ENCODE measurements at places on chromosomes 4 and X.

DNA sequence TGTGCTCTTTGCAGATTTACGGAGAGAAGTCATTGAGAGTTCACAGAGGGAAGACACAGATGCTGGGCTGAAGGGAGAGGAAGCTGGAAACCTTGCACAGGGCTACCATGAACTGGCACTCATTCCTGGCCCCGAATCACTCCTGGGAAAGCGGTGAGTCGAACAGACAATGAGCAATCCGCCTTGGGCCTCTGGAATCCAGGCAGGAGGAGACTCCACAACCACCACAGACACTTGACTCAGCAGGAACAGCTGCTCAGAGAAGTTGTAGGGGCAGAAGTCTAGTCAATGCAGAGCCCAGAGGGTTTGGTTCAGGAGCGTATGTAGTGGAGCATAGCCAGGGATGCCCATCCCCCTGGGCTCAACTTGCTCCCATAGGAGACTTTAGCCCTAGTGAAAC, 62.8 kb upstream of the GRIA3 start:
- DNase-seq = no peak

DNA sequence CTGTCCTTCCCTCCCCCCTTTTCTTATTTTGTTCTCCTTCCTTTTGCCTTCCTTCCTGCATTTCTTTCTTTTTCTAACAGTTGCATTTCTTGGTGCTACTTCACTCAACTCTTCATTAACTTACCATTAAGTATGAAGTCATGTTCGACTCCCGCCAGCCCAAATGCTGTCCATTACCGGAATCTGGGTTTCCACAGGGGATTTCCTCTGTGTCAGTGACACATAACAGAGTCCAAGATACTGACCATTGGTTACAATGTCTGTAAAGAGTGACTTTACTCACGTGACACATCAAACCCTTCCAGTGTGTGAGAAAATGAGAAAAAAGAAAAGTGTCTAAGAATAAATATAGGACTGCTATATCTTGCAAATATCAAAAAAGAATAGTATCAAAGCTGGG, 500.0 kb upstream of the FRG1 start:
- no peak for DNase-seq

GRCh38 chrX:98296129-98296528, 1412.4 kb downstream of the RPA4 start:
- DNase-seq = no peak

- no peak for DNase-seq
Observed at GRCh38 chr4:141133999-141134995, 1.0 kb upstream of the RNF150 start.

DNA sequence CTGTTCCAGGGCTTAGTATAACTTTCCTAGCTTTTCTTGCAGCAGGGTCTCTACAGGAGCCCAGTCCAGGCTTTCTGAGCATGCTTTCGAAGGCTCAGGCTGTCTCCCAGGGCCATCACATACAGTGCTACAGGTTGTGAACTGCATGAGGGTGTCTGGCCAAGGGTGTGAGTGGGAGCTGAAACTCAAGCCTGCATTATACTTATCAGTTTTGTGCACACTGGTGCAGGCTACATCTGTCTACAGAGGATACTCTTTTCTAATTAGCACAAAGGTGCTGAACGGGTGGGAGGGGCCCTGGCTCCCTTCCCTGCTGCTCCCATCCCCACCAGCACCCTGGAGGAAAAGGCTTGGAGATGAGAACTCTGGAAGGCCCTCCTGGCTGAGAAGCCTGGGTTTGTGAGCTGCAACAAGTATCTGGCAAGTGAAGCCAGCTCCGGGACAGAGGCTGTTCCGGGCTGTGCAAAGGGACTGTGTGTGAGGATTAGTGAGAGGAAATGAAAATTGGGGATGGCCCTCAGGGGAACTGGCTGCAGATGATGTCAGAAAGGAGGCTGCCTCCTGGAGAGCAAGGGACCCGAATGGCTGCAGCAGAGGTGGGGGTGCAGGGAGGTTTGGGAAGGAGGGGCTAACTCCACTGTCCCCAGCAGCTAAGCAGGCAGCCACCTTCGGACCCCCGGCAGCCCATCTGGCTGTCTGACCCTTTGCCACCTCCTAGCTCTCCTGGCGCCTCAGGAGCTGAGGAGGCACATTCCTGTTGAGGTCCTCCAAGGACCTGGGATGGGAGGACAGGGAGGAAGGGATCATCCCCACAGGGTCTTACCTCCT, 68.5 kb downstream of the EFNB1 start:
- no peak for DNase-seq

- no peak for DNase-seq
Observed at GRCh38 chr4:32562010-32562409, 1841.8 kb downstream of the PCDH7 start.

GRCh38 chr4:71441186-71442169, 102.7 kb downstream of the SLC4A4 start:
- DNase-seq = no peak

- no peak for DNase-seq
Observed at GRCh38 chr4:181976764-181977163, 266.4 kb upstream of the TENM3 start.

GRCh38 chrX:75337525-75337924, 63.6 kb downstream of the UPRT start:
- DNase-seq = no peak

DNA sequence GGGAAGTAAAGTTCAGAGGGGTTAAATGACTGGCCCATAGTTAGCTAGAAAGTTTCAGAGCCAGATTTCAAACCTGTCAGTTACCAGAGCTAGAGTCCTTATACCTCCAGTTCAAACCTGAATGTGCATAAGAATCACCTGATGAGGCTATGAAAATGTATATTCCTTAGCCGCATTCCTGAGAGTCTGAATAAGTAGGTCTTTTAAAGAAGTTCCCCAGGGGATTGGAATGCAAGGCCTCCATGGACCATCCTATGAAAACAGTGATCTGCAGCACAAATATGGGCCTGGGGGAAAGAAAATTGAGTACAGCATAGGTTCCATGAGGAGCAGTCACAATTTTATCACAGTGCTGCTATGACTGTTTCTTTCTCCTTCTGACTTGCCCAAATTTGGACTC, 263.9 kb upstream of the CXorf66 start:
- no peak for DNase-seq

DNA sequence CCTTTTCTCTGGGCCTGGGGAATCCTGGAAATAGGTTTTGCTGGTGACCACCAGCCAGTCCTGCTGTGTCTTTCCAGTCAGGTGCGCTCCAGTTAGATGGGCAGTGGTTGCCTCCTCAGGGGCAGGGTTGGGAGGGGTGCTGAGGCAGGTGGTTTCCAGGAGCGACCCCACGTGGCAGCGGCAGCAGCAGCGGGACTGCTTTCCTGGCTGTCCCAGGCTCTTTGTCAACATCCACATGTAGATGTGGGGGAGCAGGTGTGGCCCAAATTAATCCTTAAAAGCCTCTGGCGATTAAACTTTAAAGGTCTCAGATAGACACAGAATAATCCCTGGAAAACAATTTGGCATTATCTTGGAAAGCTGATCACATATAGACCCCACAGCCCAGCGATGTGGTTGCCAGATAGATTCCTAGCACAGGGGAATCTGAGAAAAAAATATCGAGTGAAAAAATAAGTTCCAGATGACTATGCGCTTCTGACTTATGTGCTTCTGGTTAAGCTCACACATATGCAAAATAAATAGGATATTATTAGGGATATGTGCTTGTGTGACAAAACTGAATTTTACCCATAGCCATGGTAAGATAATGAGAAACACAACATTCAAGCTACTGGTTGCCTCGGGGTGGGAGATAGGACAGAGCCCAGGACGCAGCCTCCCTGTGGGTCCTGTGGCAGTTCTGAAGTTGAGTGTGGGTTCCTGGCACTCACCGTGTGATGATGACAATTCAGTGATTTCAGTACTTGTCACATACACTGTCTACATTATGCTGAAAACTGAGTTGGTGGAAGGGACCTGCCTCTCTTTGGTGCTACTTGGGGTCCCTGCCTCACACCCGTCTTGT, 336.4 kb downstream of the ARHGAP10 start:
- no peak for DNase-seq

DNA sequence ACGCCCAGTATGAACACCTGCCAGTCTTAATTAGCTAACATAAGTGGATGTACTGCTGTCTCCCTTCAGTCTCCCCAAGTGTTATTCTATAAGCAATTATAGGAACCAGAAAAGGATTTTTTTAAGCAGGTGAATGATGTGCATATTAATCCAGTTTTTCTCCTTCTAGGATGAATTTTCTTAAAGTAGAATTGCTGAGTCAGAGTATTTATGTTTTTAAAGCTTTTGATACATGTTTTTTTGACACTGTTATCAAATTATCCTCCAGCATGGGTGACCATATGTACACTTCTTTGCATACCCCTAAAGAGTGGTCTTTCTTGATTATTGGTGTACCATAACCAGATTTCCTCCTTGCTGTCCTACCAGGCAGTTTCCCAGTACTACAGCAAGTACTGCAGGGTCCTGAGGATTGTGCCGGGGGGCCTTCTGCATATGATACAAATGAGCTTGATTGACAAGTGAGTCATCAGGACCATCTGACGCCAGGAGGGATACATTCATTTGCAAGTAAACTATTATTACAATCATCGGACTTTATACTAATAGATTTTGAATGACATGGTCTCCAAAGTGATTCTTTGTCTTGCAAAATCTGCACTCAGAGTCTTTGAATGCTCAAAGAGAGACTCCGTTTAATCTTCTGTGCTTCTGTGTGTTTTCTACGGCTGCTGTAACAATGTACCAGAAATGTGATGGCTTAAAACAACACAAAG, 10.7 kb upstream of the PCYT1B start:
- DNase-seq = no peak

GRCh38 chr4:7375427-7375826, 59.3 kb downstream of the PSAPL1 start:
- DNase-seq = no peak

DNA sequence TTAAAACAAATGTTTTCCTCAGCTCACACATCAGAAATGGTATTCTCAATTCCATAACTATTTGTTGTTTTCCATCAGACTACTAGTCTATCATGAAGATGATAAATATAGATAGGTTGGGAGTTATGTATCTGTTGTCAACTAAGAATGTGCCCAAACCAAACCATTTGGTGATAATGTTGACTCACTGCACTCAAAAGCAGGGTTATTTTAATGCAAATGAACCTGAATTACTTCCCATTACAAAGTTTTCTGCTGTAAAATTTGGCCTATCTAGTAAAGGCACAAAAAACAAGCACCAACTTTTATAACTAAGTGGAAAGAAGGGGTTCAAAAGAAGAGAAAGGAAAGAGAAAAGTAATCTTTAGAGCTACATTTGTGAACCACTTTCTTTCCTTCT, 93.5 kb downstream of the TBCK start:
- no peak for DNase-seq

DNA sequence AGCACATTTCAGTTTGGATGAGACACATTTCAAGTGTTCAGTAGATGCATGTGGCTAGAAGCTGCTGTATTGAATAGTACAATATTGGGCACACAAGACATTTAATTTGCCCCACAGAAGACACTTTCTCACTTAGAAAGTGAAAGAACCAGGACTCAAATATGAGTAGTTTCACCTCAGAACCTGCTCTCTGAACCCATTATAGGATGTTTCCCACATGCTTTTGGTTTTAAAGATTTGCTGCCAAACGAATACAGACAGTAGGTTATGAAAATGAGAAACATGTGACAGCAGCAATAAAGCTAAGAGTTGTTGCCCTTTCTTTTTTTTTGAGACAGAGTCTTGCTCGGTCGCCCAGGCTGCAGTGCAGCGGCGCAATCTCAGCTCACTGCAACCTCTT, 32.3 kb downstream of the C4orf54 start:
- DNase-seq = no peak

DNA sequence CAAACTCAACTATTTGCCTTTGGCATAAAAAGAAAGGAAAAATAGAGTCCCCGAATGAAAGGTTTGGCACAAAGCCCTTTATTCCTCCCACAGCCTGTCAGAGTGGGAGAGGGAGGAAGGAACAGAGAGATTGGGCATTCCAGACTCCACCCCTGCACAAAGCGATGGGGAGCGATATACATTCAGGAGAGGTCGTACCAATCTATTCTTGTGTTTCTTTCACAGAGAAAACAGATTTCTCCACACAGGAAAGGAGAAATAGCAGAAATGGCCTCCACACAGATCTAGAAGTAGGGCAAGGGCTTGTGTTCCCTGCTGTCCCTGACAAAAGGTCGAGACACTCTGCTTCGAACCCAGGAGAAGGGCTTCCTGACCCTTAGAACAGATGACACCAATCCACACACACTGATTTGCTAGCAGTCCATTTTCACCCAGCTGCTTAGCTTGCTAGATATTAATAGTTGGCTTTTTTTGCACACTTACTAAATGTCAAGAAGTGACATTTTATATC, 197.4 kb downstream of the MAML3 start:
- no peak for DNase-seq

- DNase-seq = no peak
Observed at GRCh38 chr4:152448854-152449253, 87.0 kb downstream of the FBXW7 start.

DNA sequence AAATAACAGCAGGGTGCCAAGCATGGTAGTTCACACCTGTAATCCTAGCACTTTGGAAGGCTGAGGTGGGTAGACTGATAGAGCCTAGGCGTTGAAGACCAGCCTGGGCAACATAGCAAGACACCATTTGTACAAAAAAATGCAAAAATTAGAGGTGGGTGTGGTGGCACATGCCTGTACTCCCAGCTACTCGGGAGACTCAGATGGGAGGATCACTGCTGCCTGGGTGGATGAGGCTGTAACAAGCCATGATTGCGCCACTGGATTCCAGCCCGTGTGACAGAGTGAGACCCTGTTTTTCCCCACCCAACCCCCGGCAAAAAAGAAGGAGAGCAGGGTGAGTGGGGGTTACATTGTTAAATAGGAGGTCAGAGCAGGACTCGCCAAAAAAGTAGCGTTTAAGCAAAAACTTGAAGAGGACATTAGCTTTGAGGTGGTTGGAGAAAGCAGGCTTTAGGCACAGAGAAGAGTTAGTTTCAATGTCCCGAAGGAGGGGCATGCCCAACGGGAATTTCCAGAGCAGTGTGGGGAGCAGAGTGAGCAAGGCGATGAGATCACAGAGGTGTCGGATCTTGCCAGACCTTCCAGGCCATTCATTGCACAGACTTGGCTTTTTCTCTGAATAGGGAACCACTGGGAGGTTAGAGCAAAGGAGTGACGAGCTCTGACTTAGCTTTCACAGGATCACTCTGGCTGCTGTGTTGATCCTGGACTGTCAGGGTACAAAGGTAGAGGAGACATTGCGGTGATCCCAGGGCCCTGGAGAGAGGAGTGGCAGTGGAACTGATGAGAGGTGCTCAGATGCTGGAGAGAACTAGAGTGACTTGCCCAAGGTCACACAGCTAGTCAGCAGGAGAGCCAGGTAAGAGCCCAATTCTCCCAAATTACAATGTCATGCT, 70.6 kb downstream of the TRAPPC11 start:
- DNase-seq = no peak

DNA sequence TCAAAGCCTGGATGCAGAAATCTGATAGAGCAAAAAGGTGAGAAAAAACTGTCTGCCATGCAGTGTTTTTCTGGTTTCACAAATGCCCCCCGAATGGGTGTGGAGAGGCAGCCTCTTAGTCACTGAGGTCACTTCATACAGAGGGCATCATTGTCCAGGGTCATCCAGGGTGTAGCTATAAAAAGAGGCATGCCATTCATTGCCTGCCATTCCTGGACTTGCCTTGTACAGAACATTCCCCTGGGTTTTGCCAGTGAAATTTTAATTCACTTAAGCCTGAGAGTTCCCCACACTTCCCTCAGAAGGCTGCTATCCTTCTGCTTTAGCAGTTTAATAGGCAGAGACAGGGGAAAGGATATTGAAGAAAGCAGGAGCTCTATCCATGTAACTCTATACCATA, 230.3 kb downstream of the UNC5C start:
- DNase-seq = no peak

GRCh38 chr4:139175646-139176301, 1.2 kb downstream of the ELF2 start:
- no peak for DNase-seq

Data from activated T-helper 1 cell treated with anti-CD3 and anti-CD28 coated beads, Interleukin-2, amount 50 U/mL, for 16 hours (primary cell).